ENCODE measurements at places on chromosomes 7 and 10.

DNA sequence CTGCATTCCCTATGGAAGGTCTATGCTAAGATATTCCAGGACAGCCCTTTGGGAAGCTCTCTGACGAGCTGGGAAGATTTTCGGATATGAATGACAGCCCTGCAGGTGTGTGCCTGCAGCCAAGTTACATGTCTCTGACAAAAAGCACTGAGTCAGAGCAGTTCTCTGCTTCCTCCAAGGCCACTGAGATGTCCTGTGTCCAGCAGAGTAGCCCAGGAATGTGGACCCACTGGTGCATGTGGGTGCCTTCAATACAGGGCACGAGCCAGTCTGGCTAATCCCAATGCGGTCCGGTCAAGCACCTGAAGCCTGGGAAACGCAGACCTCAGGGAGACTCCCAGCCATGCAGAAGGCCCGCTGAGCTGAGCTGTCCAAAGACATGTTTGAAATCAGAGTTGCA is 565.7 kb downstream of the TCERG1L start:
- DNase-seq: no peak

DNA sequence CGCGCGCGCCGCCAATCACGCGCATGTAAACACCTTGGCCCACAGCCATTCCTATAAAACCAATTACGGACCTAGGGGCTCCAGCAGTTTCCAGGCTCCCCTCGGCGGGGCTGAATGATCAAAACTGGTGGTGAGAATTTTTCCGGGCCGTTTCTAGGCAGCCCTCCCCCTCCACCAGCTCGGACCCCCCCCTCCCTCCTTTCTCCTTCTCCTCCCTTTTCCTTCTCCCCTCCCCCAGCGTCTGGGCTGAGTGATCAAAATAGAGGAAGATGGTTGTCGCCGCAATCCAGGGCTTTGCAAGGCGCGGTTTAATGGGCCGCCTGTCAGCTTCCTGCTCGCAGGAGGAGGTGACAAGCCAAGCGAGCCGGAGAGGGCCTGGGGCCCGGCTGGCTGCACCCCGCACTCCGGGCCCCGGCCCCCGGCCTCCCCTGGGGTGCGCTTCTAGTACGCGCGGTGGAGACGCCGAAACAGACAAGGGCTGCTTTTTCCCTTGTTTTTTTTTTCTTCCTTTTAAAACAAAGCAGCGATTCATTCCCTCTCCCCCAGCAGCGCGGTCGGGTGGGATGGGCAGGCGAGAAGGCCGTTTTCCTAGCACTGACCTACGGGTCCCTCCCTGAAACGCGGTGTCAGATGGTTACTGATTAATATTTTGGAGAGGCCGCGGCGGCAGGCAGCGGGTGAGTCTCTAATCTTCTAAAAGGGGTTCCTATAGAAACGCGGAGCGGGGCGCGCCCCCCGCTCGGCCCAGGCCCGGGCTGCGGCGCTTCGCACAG is 528 bp upstream of the TNRC18 start:
- peak; percentile 94 for DNase-seq

- no peak for DNase-seq
Observed at GRCh38 chr10:32923849-32924248, 34.2 kb downstream of the ITGB1 start.

DNA sequence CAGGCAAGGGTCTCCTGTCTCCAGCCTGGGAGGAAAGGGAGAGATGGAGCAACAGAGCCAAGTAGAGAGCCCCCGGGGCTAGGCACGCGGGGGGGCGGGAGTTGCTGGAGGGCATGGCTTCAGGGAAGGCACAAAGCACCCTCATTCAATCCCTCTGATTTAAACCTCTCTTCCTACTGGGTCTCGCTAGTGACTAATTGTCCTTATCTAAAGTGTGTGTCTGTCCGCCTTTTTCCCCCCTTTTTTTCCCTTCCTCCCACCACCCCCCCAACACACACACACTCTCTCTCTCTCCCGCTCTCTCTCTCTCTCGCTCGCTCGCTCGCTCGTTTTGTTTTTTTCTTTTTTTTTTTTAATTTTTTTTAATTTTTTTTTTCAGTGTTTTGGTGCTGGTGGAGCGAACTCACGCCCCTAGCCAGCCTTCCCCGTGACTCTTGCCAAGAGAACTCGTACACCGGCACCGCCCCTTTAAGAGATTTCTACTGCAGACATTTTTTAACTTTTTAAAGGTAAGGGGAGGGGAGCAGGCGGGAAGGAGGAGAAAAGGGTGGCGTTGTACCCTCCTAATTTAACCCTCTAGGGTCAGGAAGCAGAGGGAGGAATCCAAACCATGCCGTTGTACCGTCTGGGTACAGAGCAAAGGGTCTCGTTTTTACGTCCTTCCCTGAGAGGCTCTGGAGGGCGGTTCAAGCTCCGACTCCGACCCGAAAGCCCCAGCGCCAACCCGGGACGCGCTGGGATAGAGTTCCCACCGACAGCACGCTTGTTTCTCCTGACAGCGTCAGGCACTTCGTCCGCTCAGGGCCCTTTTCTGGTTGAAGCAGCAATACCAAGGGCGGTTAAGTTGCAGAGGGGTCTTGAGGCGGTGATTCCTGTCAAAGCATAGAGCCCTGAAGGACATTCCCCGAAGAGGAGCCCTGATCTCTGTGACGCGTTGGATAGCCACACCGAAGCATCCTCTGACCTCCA is at the start of gene HPSE2:
HPSE2 (minus strand) TSS at position 195 of the 969 bp plus-strand sequence.
- DNase-seq: no peak

DNA sequence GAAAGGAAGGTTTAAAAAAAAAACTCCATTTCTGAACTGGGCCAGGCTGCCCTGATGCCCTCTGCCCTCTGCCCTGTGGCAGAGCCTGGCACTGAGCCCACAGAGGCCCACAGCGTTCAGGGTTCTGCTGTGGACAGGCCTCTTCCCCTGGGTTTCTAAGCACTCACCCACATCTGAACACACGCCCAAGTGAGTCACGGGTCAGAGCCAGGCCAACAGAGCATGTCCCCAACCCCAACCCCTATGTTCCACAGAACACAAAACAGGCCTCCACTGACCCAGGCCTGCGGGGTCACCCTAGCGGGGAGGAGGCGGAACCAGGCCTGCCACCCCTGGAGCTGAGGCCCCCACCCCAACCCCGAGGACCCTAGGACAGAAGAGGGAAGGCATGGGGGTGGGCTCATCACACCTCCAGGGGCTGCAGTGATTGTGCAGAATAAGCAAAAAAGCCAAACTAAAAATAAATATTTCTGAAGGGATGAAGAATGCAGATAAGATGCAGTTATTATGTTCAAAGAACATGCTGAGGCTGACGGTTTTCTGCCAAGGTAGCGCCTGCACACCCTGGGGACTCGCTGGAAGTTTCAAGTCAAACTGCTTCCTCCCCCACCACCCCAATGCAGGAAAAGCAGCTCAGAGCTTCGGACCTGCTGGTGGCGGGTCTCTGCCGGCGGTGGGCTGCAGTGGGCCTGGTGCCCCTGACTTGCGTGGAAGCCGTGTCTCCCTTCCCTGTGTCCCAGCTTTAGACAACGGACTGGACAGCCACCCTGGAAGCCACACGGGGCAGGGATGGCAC is 5.4 kb downstream of the WDR86 start:
- DNase-seq: no peak

DNA sequence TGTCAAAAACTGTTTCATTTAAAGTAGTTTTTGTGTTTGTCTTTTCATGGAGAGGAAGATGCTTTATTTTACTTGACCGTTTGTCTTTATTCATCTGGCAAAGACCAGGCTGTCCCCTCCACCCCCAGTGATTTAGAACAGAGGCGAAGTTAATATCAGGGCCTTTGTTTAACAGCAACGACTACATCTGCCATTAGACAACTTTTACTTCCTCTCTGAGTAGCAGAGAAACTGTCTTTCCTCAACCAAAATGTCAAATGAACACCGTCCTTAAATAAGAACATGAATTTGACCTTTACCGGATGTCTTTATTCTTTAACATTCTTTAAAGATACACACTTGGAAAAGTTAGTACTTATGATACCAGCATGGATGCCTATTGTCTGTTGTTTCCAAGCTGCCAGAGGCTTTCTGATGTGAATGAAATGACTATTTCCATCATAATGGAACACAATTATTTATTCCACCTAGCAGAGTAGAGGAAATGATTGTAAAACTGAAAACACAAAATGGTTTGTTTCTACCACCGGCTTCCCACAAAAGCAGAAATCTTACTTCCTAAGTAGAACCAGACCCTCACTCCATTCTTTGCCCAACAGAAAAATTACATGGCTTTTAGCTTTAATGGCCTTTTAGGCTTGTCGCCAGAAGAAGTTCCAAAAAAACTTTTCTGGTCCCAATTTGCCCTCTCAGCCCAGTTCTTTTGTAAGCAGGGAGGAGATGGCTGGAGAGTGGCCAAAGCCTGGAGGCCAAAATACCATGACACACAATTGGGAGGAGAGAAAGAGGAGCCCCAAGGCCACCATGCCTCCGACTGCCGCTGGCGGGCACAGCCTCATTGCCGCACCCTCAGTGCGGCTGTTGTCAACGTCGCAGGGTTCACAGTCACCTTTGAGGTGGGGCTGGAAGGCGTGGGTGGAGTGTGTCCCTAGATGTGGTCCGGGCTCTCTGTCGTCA is 168.5 kb downstream of the TEX36 start:
- no peak for DNase-seq

- DNase-seq: no peak
Observed at GRCh38 chr10:130834170-130834569, 477.4 kb downstream of the TCERG1L start.

DNA sequence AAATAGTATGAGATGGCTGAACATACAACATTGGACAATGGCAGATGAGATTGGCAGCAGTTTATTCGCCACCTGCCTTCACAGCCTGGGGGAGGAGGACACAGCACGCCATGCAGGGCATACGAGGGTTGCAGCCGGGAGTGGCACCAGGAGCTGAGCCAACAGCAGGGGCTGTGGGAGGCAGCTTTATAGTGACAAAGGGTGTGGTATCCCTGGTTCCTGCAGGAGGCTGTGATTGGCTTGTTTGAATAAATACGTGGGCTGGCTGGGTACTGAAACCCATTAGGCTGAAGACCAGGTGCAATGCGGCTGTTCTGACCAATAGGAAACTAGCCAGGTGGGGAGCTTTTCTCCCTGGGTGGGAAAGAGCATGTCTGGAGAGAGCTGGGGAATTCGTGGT is 68.9 kb upstream of the LEP start:
- no peak for DNase-seq

- DNase-seq: no peak
Observed at GRCh38 chr7:29588900-29589696, 25.5 kb downstream of the PRR15 start.

DNA sequence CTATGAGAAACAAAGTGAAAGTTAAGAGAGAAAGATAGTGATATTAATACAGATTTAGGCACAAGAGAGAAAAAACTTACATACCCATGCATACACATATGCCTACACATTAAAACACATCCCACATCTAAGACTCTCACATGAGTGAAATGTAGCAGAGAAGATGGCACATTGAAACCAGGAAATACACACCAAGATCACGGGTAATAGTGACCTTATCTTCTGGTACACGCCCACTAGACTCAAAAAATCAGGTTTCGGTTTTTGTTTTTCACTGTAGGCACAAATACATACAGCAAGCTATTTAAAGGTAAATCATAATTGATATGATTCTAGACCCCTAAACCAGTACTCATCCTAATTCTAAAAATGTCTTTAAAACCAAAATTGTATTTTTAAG is 225.2 kb upstream of the TAC1 start:
- DNase-seq: no peak

GRCh38 chr10:106612381-106612780 is 552.1 kb downstream of the SORCS1 start:
- DNase-seq: no peak

DNA sequence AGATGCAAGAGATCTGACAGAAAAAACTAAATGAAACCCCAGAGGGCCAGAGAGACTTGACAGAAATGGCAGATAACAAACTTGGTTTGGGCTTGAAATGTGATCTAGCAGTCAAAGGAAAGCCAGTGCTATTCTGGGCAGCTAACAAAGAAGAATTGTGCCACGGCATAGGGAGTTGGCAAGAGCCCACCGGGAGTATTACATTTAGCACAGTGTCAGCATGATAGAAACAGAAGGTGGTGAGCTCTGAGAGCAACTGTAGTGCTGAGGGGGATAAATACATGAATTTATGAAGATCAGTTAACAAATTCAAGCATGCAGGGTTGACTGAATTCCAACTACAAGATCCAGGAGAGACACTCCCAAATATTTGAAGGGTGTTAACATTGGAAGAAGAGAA is 91.1 kb downstream of the AHCYL2 start:
- DNase-seq: no peak

DNA sequence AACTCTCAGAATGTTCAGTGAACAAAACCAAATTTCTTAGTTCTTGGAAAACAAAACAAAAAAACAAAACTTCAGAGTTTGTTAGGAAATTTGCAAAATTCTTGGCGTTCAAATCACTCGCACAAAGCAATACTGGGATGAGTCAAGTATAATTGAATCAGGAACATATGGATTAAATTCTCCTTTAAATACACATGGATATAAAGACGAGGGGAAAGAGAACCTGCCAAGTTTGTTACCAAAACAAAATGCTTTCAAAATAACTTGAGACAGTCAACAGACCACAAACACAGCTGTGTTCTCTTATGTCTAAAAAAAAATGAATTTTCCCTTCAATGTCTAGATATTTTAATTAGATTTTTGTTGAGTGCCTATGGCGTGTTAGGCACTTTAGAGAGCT is 93.5 kb upstream of the MPP7 start:
- DNase-seq: no peak

GRCh38 chr7:93778384-93778783 is 112.2 kb downstream of the TFPI2 start:
- no peak for DNase-seq

- DNase-seq: no peak
Observed at GRCh38 chr7:149266451-149266850, 4.5 kb downstream of the ZNF783 start.

DNA sequence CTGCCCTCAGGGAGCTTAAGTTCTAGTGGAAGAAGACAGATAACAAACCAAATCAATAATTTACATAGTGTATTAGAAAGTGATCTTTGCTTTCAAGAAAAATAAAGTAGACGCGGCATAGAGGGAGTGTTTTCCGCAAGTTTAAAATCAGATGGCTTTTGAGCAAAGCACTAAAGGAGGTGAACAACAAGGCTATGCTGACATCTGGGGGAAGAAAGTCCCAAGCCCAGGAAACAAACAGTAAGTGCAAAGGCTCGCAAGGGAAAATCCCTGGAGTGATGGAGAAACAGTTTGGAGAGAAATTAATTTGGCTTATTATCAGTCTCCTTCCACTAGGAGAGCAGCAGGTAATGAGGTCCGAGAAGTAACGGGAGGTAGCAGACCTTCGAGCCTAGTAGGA is 1.9 kb upstream of the CNNM2 start:
- DNase-seq: no peak

DNA sequence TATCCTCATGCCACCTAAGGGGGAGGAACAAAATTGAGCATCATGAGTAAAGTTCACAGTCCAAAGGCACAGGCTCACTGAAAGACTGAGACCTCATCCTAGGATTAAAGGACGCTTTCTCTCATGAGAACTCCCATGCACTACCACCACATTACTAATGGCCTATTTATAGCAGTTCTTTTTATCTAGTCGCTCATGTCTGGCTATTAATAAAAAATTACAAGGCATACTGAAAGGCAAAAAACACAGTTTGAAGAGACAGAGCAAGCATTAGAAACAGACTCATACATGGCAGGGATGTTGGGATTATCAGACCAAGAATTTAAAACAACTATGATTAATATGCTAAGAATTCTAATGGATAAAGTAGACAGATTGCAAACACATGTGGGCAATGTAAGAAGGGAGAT is 46.0 kb upstream of the CDK13 start:
- DNase-seq: no peak

GRCh38 chr7:78924581-78924980 is 528.9 kb downstream of the MAGI2 start:
- DNase-seq: no peak

Measured in RWPE2 (cell line).